Thyroid gland (tissue), 4 donors: ENCODE measurements at places on chromosomes 7 and 10. TPM values are rescaled to one million over a fixed set of nuclear protein-coding genes. Genes with fewer than 3 reads are reported as not detected.

- H3K4me1 ChIP-seq, result no peaks in the 10 kb centered on the region
- H3K36me3 ChIP-seq, result no peaks in the 10 kb centered on the region
- H3K27ac ChIP-seq, result no peak overlapping the region
- DNase-seq, result no peak
- H3K27me3 ChIP-seq, result no peaks in the 10 kb centered on the region
These were observed 638.1 kb upstream of the CNTNAP2 start for GRCh38 chr7:145478541-145478940.

DNA sequence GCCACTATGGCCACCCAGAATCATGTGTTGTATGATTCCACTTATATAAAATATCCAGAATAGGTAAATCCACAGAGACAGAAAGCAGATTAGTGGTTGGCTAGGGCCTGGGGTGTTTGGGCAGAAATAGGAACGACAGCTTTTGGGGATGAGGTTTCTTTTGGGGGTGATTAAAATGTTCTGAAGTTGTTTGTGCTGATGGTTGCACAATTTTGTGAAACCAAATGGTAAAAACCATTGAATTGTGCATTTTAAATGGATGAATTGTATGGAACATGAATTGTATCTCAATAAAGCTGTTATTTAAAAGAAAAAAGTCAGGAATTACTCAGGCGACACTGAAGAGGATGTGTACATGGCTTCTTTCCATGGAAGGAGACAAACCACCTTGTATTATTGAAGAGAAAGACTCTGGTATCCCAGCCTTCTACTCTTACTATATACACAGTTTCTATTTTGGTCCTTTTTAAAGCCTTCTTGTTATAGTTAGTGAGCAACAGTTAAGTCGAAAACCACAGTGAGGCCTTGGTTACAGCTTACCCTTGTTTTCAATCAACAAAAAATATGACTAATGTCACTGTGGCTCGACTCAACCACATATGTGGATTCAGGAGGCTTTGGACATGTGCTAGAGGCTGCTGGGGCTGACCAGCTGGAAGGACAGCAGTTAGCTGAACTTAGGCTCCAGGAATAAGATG, 57.1 kb upstream of the KMT2E start:
- DNase-seq, result no peak
- H3K27ac ChIP-seq, result no peak overlapping the region
- no peaks in the 10 kb centered on the region for H3K27me3 ChIP-seq
- H3K4me3 ChIP-seq, result no peak overlapping the region
- peaks cover 40% of the 10 kb centered on the region for H3K4me1 ChIP-seq

- H3K4me3 ChIP-seq, result no peak overlapping the region
- DNase-seq, result no peak
- H3K36me3 ChIP-seq, result no peaks in the 10 kb centered on the region
These were observed 621.4 kb downstream of the PHTF2 start for GRCh38 chr7:78420001-78420400.

- H3K27ac ChIP-seq, result no peak overlapping the region
- DNase-seq, result no peak
- H3K27me3 ChIP-seq, result no peaks in the 10 kb centered on the region
- no peaks in the 10 kb centered on the region for H3K36me3 ChIP-seq
- no peaks in the 10 kb centered on the region for H3K4me1 ChIP-seq
These were observed 3.3 kb upstream of the OPN4 start for GRCh38 chr10:86651021-86651471.

DNA sequence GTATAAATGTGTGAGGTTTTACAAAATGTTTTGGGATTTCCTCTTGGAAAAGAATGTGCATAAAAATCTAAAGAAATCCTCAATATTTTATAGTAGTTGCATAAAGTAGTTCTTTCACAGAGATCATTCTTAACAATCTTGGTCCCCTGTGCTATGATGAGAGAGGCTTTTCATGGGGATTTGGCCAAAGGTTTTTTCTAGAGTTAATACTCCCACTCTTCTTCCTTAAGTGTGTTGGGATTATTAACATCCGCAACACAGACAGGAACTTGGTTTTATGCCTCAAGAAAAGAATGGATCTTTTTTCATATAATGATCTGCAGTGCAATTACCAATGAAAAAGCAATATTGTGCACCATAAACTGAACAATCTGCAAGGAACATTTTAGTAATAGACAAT, 71.5 kb downstream of the AGMO start:
- no peak overlapping the region for H3K4me3 ChIP-seq
- H3K27ac ChIP-seq, result no peak overlapping the region
- H3K4me1 ChIP-seq, result no peaks in the 10 kb centered on the region
- no peak for DNase-seq
- H3K36me3 ChIP-seq, result no peaks in the 10 kb centered on the region

GRCh38 chr10:59622320-59623132, 87.1 kb downstream of the SLC16A9 start:
- H3K4me3 ChIP-seq, result no peak overlapping the region
- H3K36me3 ChIP-seq, result no peaks in the 10 kb centered on the region
- DNase-seq, result peak; percentile 50
- no peaks in the 10 kb centered on the region for H3K4me1 ChIP-seq
- no peaks in the 10 kb centered on the region for H3K27me3 ChIP-seq

DNA sequence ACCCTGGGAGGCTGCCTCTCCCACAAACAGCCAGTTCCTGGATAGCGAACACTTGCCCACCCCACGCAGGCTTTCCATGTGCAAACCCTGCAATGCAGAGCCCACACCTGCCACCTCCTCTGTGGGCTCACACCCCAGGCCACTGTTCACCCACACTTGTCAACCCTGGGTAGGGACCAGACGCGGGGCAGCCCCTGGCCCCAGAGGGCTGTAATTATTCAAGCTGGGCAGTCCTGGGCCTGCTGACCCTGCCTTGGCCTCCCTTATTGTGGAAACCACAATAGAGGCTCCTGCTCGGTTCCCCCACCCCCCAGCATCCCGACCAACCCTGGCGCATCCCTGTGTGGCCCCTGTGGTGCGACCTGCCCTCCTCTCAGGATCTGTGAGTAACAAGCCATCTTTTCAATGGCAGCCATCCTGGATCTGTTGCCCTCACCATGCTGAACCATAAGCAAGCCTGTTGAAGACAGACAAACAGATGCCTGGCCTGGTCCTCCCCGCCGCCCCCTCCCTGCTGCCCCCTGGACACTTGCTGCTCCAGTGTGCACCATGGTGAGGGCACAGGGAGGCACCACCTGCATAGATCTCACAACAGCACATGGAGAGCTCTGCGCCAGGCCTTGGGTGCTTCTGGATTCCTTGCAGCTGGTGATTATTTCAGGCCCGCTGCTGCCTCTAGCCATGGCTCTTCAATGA, 15.8 kb upstream of the UBE3C start:
- no peaks in the 10 kb centered on the region for H3K27me3 ChIP-seq
- no peaks in the 10 kb centered on the region for H3K36me3 ChIP-seq
- no peak overlapping the region for H3K27ac ChIP-seq

DNA sequence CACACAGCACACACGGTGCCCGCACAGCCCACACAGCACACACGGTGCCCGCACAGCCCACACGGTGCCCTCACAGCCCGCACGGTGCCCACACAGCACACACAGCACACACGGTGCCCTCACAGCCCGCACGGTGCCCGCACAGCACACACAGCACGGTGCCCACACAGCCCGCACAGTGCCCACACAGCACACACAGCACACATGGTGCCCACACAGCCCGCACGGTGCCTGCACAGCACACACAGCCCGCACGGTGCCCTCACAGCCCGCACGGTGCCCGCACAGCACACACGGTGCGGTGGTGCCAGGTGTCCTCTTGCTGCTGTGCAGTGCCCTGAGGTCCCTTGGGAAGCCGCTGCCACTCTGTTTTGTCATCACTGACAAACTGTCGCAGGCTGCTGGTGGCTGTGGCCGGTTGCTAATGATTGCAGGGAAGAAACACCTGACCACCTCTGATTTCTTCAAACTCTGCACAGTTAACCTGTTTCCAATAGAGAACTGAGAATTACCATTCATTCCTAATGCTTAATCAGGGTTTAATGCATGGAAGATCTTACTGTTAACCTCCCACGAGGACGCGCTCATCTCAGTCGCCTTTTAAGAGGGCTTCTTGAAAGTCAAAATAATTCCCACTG, 66.9 kb downstream of the GLRX3 start:
- no peak for DNase-seq
- H3K4me3 ChIP-seq, result no peak overlapping the region
- no peak overlapping the region for H3K27ac ChIP-seq
- no peaks in the 10 kb centered on the region for H3K27me3 ChIP-seq
- no peaks in the 10 kb centered on the region for H3K4me1 ChIP-seq

DNA sequence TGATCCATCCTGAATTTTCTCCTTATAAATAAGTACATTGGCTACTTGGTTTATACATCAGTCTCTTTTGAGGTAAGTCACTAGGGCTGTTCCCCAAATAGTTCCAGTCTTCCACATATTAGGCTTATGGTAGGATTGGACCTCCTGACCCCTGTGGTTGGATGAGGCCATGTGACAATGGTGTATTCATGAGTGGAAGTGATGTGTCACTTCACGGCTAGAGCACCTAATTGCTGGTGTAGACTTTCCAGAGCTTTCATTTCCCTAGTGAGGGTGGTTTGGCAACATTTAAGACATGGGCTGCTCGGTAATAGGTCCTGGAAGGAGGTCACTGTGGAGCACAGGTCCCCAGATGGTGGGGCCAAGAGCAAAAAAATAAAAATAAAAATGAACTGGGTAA, 141.2 kb upstream of the ABCB5 start:
- no peak overlapping the region for H3K4me3 ChIP-seq
- H3K4me1 ChIP-seq, result no peaks in the 10 kb centered on the region
- H3K27me3 ChIP-seq, result no peaks in the 10 kb centered on the region
- no peaks in the 10 kb centered on the region for H3K36me3 ChIP-seq

- no peaks in the 10 kb centered on the region for H3K27me3 ChIP-seq
- no peaks in the 10 kb centered on the region for H3K36me3 ChIP-seq
- H3K4me1 ChIP-seq, result no peaks in the 10 kb centered on the region
- DNase-seq, result peak; percentile 38
These were observed 143.2 kb downstream of the SRPK2 start for GRCh38 chr7:105245398-105246114.

DNA sequence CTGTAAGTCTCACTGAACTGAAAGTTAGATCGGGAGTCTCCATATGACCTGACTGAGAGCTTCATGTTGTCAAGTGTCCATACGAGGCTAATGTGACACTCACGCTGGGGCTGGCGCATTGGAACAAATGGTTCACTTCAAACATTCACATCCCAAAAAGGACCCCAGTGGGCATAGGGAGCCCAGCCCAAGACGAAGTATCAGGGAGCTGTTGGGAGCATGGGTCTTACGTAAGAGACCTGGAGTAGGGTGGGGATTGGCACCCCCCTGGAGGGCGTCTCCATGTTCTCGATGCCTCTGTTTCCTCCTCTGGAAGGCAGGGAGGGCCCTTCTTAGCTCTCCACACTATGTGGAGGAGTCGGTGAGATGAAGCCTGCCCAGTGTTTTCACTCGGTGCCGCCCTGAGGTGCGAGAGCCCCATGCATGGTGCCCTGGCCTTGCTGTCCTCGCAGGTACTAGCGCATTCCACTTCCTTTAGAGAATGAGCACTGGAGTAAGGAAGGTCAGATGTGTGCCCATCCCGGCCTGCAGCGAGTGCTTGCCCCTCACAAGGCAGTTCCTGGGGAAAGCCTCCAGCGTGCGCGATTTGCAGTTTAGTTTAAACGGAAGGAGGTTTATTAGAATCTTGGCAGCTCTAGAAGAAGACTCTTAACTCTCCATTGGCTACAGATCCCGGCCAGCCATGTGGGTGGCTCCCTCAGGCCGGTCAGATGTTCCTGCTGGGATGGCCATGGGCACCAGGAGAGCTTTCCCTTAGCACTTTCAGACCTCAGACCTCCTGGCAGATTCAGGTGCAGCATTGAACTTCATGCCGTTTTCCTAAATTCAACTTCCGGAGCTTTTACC, 64.4 kb downstream of the PTPRE start:
- no peak overlapping the region for H3K4me3 ChIP-seq
- DNase-seq, result no peak
- H3K27me3 ChIP-seq, result no peaks in the 10 kb centered on the region

GRCh38 chr10:115867305-115867704, 405.7 kb downstream of the GFRA1 start:
- no peaks in the 10 kb centered on the region for H3K27me3 ChIP-seq
- no peak overlapping the region for H3K4me3 ChIP-seq
- H3K27ac ChIP-seq, result no peak overlapping the region
- no peaks in the 10 kb centered on the region for H3K4me1 ChIP-seq

DNA sequence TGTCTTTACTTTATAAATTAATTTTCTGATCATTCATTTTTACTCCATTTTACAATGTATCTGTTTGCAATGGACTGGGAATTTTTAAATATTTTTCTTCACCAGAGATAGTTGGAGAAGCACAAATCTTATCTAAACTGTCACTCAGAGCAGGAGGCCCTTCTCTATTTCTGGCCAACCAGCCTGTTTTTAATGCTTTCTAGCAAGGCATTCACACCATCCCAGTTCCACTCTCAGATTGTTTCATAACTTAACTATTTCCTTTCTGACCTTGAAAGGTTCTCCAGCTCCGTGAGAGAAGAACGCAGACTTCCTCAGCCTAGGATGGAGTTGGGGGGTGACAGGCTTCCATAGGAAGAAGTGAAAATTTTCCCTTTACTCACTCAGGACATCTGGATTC, 155.8 kb downstream of the SKIDA1 start:
- no peaks in the 10 kb centered on the region for H3K27me3 ChIP-seq
- H3K4me1 ChIP-seq, result peaks cover 6% of the 10 kb centered on the region
- H3K36me3 ChIP-seq, result no peaks in the 10 kb centered on the region
- H3K27ac ChIP-seq, result no peak overlapping the region

GRCh38 chr10:100882671-100883311, 30.0 kb upstream of the SLF2 start:
- H3K36me3 ChIP-seq, result no peaks in the 10 kb centered on the region
- DNase-seq, result no peak
- no peak overlapping the region for H3K27ac ChIP-seq
- peaks cover 5% of the 10 kb centered on the region for H3K4me1 ChIP-seq

DNA sequence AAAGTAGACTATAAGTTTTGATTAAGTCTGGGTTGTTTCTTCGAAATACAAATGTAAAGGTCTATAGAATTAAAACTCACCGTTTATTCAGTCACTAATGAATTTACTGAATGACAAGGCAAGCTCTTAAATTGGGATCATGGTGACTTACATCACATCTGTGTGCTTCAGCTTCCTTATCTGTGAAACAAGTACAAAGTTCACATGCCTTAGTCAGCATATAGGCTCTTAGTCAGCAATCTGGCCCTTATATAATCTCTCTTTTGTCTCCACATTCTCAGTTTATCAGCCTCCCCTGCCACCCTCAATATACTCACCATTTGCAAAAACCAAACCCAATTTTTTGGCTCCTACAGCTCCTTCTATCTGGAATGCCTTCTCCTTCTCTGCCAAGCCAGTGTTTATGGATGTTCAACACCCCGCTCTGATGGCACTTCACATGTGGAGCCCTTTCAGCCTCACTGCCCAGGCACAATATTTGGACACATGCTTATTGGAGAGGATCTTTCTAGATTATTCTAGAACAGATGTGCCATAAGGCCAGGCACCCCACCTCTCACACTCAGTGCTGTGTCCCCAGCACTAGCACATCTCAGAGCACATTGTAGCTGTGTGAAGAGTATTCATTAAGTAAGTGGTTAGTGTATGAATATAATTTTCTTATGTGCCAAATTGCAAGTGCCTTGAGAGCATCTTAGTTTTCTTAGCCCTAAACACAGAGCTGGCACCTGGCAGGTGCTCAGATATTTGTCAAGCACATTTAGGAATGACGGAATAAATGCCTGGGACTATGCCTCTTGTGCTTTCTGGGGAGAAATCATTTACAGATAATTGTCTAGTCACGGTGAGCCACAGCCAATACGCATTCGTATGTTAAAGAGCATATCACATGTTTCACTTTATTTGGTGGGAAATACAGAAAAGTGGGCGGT, 9.8 kb upstream of the LAMB1 start:
- peaks cover 16% of the 10 kb centered on the region for H3K4me1 ChIP-seq
- no peak overlapping the region for H3K4me3 ChIP-seq
- H3K27ac ChIP-seq, result peak overlapping the region; percentile 33
- DNase-seq, result peak; percentile 78

Gene EPDR1
- total RNA-seq, result 105 TPM

Gene ITPRID1
- not detected for total RNA-seq

Gene TMEM270
- not detected for total RNA-seq

Gene ZDHHC4
- 69.7 TPM for total RNA-seq

Gene CLDN4
- 178 TPM for total RNA-seq

Gene ADARB2
- total RNA-seq, result 0.08 TPM

Gene PAX2
- total RNA-seq, result not detected
